GM23338 (cell line): ENCODE measurements at places on chromosomes 1 and 21. TPM values are rescaled to one million over a fixed set of nuclear protein-coding genes. Genes with fewer than 3 reads are reported as not detected.

The ATP13A2 gene
- total RNA-seq, result 83.3 and 87.7 TPM in 2 replicates

- DNase-seq, result no peak
- no peaks in the 10 kb centered on the region for H3K36me3 ChIP-seq
- H3K4me1 ChIP-seq, result peaks cover 6% of the 10 kb centered on the region; the same call in 1 of the 2 replicates
- H3K27me3 ChIP-seq, result no peaks in the 10 kb centered on the region
- H3K4me3 ChIP-seq, result no peak overlapping the region
Measured at GRCh38 chr1:9278585-9279153, 14.0 kb upstream of the SPSB1 start.

DNA sequence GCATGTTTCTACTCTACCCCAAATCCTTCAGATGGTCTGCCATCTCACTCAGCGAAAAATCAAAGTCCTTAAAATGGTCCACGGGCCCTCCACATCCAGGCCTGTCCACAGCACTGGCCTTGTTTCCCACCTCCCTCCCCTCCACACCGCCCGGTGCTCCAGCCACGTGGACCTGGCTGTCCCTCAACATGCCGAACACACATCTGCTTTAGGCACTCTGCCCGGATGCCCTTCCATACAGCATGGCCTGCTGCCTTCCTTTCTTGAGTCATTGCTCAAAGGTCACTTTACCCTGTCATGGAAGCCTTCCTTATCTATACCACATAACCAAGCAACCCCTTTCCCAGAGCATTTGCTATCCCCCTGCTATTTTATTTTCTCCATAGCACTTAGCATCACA lies 143.0 kb downstream of the DNM3 start:
- no peaks in the 10 kb centered on the region for H3K27me3 ChIP-seq
- no peak overlapping the region for H3K4me3 ChIP-seq
- no peak overlapping the region for H3K27ac ChIP-seq
- 0 out of 2 replicates have a peak, but pooled peaks cover 10% of the 10 kb centered on the region for H3K4me1 ChIP-seq
- no peak for DNase-seq
- H3K36me3 ChIP-seq, result no peaks in the 10 kb centered on the region

The CFAP126 gene
- total RNA-seq, result not detected in 2 replicates

- no peaks in the 10 kb centered on the region for H3K4me1 ChIP-seq
- H3K4me3 ChIP-seq, result no peak overlapping the region
- H3K36me3 ChIP-seq, result 0 out of 2 replicates have a peak, but pooled peaks cover 4% of the 10 kb centered on the region
- H3K27me3 ChIP-seq, result no peaks in the 10 kb centered on the region
- no peak overlapping the region for H3K27ac ChIP-seq
Measured at GRCh38 chr1:197692965-197693364, 82.3 kb downstream of the DENND1B start.

DNA sequence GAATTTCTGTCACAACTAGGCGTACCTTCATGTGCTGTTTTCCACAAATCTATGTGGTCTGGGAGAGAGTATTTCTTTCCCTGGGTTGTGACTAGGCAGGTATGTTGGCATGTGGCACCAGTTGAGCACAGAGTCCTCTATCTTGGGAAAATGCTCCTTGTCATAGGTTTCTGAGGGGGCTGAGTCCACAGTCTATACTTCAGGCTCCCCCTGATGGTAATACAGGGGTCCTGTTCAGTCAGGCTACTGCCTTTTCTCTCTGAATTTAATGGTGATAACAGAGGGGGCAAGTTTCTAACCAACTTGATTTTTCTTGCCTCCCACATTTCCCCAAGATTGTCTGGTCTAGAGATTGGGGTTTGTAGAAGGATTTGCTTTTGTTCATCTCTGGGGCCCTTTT lies 35.8 kb downstream of the VANGL1 start:
- no peaks in the 10 kb centered on the region for H3K4me1 ChIP-seq
- DNase-seq, result peak; percentile 37
- no peaks in the 10 kb centered on the region for H3K27me3 ChIP-seq
- no peaks in the 10 kb centered on the region for H3K36me3 ChIP-seq
- H3K4me3 ChIP-seq, result no peak overlapping the region
- H3K27ac ChIP-seq, result 0 out of 2 replicates have a peak overlapping the region, but pooled peaks have one; percentile 69

The ADAMTS5 gene
- total RNA-seq, result 0.21 and 0.47 TPM in 2 replicates

DNA sequence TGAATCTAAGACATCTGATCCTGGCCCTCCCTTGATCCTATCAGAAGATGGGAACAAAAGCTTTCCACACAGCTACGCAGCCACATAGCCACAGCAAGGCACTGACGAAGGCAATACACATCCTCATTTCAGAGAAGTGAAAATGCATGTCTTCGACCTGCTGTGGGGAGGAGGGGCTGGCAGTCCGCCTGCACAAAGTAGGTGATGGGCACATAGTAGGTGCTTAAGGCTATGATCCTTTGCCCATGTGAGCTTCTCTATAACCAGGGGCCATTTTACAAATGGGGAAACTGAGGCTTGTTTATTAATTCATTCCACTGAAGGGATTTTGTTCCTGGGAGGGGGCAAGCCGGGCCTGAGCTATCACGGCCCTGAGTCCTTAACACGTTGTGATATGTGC lies 94.2 kb downstream of the PAX7 start:
- no peak overlapping the region for H3K27ac ChIP-seq
- H3K4me1 ChIP-seq, result peaks cover 19% of the 10 kb centered on the region
- peaks cover 8% of the 10 kb centered on the region; the same call in 1 of the 2 replicates for H3K27me3 ChIP-seq
- no peak overlapping the region for H3K4me3 ChIP-seq

GRCh38 chr1:23772049-23772853 lies 6.0 kb upstream of the PITHD1 start:
- H3K27ac ChIP-seq, result no peak overlapping the region
- no peaks in the 10 kb centered on the region for H3K27me3 ChIP-seq
- peak; percentile 93 for DNase-seq
- H3K4me3 ChIP-seq, result no peak overlapping the region
- peaks cover 3% of the 10 kb centered on the region; the same call in 1 of the 2 replicates for H3K4me1 ChIP-seq
- peaks cover 5% of the 10 kb centered on the region for H3K36me3 ChIP-seq

DNA sequence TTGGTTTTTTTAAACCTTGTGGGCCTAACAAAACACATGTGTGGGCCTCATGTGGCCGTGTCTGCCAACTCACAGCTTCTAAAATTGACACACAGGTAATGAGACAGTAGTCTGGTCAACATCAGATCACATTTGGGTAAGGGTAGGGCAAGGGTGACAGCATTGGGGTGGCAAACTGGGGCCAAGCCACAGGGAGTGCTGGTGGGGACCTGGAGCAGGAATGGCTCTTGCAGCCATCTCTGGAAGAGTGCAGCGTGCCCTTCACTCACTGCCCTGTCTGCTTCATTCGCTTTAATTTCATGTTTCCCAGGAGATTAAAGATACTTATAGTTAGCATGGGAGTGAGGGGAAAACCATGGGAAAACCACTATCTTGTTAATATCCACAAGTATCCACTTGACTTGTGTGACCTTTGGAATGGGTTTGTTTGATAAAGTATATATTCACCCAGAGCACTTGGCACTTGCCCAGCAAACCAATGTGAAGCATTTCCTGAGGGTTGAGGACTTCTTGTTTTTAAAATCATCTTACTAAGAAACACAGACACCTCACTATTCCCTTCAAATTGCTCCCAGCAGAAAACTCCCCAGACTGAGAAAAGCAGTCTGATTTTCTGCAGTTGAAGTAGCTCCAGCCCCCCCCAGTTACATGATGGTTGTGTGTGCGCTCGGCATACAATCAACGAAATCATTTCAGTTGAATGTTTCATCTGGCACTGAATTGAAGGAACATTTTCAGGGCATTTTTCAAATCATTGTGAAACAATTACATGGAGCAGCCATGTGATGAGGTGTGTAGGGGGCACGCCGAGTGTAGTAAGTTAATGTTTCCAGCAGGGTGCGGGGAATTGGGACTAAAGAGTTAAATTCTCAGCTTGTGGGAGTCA lies 175.7 kb downstream of the VPS13D start:
- H3K4me3 ChIP-seq, result no peak overlapping the region
- H3K4me1 ChIP-seq, result 0 out of 2 replicates have a peak, but pooled peaks cover 5% of the 10 kb centered on the region

The MFSD2A gene
- total RNA-seq, result 22.1 and 23.9 TPM in 2 replicates

DNA sequence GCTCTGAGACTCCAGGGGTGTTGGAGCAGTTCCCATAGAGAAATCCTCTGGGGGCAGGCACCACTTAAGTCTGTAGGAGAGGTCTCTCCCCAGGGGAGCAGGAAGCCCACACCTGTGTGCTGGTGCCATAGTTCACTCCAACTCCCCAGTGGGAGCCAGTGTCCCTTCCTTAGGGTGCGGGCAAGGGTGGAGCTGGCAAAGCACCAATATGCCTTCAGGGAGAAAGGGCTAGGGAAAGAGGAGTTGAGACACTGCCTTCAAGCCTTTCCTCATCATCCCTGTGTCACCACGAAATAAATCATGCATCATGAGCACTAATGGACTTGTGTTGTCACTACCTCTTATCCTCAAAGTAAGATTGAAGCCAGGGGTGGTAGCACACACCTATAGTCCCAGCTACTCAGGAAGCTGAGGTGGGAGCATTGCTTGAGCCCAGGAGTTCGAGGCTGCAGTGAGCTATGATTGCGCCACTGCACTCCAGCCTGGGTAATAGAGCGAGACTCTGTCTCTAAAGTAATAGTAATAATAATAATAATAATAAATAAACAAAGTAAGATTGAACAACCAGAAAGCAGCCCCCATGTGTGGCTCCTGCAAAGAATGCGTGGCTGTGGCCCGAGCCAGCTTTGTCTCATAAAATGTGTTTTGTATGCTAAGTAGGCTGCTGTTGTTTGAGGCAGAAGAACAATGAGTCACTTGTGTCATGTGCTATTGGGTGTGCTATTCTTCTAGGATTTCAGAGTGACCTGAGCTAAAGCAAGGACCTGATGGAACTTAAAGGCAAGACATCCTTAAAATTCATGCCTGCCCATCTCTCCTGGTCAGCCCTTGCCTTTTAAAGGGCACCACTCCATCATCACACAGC lies 6.7 kb upstream of the TIE1 start:
- no peak overlapping the region for H3K4me3 ChIP-seq
- no peak overlapping the region for H3K27ac ChIP-seq
- H3K36me3 ChIP-seq, result no peaks in the 10 kb centered on the region
- no peaks in the 10 kb centered on the region for H3K27me3 ChIP-seq
- no peak for DNase-seq

GRCh38 chr1:38585460-38585859 lies 274.1 kb downstream of the RRAGC start:
- no peak overlapping the region for H3K27ac ChIP-seq
- peaks cover 4% of the 10 kb centered on the region for H3K27me3 ChIP-seq
- peaks cover 2% of the 10 kb centered on the region for H3K4me1 ChIP-seq
- no peaks in the 10 kb centered on the region for H3K36me3 ChIP-seq
- no peak overlapping the region for H3K4me3 ChIP-seq
- DNase-seq, result no peak

DNA sequence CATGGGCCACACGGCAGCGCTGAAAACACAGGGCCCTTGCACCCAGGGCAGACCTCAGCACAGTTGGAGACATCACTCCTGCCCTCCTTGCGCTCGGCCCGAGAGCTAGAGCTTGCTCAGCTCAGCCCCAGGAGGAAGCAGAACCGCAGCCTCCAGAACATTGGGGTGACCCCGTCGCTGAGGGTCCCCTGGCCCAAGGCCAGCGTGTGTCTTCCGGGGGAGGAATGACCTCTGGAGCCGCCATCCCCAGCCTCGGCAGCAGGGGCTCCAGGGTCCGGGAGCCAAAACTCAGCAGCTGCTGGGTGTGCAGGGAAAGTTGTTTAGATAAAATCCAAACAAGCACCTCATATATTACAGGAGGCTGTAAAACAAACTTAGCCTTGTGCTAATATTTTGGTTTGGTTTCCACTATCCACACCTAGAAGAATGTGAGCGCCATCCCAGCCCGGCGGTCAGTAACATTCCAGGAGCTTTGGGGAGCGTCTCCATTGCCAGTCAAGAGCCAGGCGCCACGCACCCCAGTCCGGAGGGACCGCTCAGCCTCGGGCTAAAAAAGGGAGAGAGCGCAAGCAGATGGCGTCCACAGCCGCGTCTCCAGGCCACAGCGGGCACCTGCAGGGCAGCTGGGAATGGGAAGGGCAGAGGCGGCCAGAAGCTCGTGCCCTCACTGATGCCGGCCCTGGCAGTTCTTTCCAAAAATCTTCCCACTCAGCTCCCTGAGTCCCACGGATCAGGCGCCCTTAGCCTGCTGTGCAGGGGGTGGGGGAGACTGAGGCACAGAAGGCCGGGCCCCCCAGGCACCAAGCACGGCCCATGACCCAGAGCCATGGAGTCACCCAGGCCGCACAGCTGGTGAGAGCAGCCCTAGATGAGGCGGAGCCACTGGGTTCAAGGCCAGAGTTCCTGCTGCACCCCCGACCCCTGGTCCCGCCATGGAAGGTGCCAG lies 52.0 kb downstream of the SLX9 start:
- no peaks in the 10 kb centered on the region for H3K27me3 ChIP-seq
- H3K4me3 ChIP-seq, result no peak overlapping the region
- no peaks in the 10 kb centered on the region for H3K36me3 ChIP-seq
- H3K4me1 ChIP-seq, result no peaks in the 10 kb centered on the region

The PPFIA4 gene
- 7.6 and 8.0 TPM in 2 replicates for total RNA-seq

DNA sequence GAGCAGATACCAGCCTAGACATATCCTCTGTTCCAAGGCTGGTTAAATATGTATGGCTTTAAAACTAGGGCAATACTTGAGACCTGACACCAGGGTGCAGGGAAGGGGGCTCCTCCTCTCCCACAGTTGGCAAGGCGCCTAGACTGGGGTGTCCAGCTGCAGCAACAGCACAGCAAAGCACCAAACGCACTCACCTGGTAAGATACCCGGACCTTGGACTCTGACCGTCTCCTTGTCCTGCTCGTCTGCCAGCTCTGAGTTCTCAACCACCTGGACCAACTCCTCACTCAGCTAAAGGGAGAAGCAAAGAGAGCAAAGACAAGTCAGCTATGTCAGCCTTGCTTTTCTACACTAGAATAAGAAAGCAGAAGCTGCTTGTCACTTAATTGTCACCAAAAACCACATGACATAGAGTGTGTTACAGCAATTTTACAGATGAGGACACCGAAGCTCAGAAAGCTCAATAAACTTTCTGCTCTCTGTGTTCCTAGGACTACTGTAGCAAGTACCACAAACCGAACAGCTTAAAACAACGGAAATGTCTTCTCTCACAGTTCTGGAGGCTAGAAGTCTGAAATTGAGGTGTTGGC lies 4.4 kb downstream of the PACC1 start:
- peaks cover 15% of the 10 kb centered on the region for H3K4me1 ChIP-seq
- H3K4me3 ChIP-seq, result no peak overlapping the region
- peaks cover 31% of the 10 kb centered on the region for H3K36me3 ChIP-seq
- no peak overlapping the region for H3K27ac ChIP-seq

DNA sequence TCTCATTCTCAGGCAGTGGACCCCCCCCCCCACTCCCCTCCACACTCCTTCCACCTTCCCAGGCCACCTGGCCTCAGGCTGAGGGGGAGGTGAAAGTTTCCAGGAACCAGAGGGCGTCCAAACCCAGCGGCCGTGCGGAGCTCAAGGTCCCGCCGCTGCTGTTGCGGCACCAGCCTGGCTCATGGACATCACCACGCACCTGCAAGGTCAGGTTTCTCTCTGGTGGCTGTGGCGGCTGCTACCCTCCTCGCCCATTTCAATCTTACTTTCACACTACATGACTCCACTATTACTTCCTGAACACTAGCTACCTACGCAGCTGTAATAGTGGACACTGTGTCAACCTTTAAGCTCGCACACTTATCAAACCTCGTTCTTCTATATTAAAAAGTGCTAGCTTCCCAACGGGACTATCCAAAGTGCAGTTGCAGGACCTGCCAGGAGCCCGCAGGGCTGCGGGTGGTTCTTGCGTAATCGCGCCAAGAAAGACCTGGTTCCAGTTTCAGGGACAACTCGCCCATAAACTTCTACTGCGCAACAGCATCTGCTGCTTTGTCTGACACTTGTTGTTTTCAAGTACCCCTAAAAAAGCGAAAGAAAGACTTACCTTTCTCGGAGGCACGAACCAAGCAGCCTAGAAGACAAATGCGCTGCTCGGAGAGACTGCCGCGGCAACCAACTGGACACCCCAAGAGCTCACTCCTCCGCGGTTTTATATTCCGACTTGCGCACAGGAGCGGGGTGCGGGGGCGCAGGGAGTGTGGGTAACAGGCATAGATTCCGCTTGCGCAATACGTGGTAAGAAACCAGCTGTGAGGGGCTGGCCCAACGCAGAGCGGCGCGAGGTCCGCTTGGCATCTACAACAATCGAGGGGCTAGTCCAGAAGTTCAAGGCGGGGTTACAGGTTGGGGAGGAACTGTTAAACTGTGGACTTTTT lies at the start of gene DIRAS3:
DIRAS3 (minus strand) TSS at position 687 of the 938 bp plus-strand sequence. CDS start 3,330 bp downstream, outside the sequence.
- H3K36me3 ChIP-seq, result no peaks in the 10 kb centered on the region
- H3K27ac ChIP-seq, result no peak within 1 kb of the TSS
- DNase-seq, result peak; percentile 44
- H3K4me3 ChIP-seq, result peak within 1 kb of the TSS; percentile 63
